Activated CD4-positive, alpha-beta memory T cell treated with anti-CD3 and anti-CD28 coated beads for 36 hours (primary cell): ENCODE measurements at places on chromosomes 1 and 21.

GRCh38 chr1:89555550-89555949, 30.9 kb downstream of the LRRC8B start:
- DNase-seq = no peak

DNA sequence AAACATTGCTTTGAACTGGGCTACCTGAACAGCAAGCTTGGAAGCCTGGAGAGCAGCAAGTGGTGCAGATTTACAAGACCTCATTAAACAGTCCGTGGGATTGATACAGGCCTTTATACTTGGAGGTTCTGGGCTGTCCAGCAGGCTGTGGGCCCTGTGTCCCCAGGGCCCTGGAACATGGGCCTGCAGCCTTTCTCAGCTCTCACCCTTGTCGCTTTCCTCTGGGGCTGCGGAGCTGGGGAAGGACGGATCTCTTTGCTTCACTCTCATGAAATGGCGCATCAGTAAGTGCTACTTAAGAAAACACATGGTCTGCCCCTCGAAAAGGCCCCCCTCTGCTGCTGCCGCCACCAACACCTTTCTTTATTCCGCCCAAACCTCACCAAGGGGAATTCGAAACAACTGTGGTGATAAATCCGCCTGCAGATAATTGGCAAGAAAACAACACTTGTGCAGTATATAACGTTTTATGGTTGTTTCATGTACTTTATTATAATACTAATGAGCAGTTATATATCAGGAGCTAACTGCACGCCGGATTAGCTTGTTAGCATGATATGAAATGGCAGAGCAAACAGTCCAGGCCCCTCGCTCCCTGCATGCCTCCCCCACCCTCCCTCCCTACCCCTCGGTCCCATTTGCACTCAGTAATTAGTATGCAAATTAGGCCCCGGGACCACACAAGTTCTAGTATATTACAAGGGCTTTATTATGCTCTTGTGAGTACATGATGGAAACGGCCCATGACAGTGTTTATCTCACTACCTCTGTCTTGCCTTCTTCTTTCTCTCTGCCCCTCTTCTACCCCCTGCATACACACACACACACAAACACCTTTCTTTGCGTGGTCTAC, 131.5 kb downstream of the RNF220 start:
- no peak for DNase-seq

DNA sequence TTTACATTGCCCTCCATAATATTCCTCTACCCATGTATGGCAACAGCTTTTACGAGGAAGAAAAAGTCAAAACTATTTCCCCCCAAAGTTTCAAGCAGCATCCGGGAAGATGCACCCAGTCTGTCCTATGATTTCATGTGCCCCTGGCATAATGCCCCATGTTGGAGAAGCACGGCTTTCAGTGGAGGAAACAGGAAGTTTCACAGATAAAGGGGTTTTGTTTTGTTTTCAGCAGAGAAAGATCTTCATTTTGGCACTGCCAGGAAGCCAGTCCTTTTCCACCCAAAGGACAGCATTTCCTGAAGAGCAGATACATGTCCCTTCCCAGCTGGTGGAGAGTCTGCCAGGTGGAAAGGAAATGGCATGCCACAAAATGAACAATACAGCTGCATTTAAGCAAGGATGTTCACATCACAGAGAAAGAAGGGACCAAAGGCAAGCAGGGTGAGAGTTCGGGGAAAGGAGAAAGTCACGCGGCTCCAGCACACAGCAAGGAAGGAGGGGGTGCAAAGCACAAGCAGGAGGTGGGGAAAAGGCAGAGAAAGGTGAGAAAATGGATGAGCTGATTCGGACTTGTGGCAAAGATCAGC, 95.3 kb upstream of the HIVEP3 start:
- no peak for DNase-seq

DNA sequence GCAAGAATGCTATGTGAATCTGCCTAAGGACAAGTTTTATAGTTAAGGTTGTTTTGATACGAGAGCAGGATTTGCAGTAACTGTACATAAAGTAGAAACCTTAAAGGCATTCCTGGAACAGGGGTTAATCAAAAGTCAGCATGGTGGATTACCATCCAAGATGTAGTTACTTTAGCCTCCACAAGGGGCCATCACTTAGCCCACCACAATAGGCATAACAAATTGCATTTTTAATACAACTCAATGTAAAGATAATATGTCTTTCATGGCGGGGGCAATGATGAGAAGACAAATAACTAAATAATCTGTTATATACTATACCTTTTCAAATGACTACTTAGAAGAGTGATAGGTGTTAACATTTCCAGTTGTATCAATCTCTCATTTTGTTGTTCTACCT, 611.2 kb upstream of the ADGRL4 start:
- DNase-seq = no peak

- no peak for DNase-seq
Observed at GRCh38 chr1:205568135-205568468, 63.6 kb downstream of the CDK18 start.

DNA sequence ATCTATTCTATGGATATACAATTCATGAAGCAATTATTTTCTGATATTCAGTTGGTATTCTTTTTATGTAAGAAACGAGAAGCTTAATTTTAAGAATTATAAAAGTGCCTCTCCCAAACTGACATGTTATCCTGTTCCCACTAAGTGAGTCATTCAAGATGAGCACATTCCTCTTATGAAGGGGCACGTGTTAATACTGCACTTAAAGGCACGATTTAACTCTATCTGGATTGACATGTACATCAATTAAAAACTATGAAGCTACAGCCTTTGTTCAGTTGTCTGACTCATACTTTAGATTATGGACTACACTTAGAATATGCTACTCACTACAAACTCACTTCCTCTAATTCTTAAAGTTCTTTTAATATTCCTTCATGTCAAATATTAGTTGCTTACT, 111.6 kb downstream of the CYYR1 start:
- DNase-seq = no peak
